ENCODE measurements at places on chromosomes 2 and 18.

DNA sequence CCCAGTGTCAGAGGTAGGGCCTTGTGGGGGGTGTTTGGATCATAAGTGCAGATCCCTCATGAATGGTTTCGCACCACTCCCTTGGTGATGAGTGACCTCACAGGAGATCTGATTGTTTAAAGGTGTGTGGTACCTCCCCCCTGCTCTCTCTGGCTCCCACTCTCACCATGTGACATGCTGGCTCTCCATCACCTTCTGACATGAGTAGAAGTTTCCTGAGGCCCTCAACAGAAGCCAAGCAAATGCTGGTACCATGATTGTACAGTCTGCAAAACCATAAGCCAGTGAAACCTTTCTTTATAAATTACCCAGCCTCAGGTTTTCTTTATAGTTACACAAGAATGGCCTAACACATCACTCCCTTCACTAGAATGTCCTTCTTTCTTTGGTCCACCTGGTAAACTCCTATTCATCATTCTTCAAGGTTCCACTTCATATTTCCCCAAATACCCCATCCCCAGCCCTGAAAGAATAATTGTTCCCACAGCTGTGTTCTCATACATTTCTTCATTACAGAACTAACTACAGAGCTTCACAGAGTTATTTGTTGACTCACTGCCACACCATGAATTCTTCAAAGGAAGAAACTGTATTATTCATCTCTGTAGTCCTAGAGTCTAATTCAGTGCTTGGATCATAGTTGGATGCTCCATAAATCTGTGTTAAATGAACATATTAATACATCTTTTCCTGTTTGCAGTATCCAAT lies 81.2 kb upstream of the STK17B start:
- no peak for DNase-seq

- no peak for DNase-seq
These were observed 92.9 kb downstream of the NEDD4L start for GRCh38 chr18:58136879-58137278.

DNA sequence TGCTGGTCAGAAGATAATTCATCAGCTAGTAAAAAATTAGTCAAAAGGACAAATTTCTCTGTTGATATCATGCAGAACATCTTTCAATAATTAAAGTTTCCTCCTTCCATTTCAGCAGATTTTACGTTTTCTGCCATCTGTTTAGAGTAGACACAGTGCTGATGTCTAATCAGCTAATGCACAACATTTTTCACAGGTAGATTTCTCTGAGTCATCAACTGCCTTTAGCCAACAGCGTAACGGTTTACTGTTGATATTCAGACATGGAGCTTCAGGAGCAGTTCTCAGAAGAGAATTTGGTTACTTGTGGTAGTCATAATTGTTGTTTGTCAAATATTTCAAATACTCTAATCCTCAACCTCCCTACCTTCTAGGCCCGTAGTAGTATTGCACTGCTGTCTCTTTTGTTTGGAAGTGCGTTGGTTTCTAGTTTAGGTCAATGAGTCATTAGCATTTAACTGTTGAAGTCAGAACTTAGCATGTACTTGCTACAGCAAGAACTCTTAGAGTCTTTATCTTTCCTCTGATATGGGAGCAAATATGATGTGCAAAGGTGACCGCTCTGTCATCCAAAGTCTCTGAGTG lies 86.8 kb upstream of the TFPI start:
- DNase-seq = no peak

DNA sequence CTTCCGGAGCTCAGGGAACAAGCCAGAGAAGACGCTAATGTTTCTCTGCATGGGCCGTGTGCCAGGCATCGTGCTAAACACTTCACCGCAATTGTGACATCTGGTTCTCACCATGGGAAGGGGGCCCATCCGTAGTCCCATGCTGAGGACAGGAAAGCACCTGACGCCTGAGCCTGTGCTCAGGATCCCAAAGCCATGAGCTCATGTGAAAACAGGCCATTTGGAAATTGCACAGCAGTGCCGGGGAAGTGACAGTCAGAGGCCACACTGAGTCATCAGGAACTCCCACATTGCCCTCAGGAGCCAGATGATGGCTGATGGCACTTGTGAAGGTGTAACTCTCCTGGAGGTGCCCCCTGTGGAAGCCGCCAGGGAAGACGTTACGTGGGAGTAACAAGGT lies 141.0 kb downstream of the INHBB start:
- no peak for DNase-seq

GRCh38 chr2:45930396-45930792 lies 278.9 kb downstream of the PRKCE start:
- no peak for DNase-seq

DNA sequence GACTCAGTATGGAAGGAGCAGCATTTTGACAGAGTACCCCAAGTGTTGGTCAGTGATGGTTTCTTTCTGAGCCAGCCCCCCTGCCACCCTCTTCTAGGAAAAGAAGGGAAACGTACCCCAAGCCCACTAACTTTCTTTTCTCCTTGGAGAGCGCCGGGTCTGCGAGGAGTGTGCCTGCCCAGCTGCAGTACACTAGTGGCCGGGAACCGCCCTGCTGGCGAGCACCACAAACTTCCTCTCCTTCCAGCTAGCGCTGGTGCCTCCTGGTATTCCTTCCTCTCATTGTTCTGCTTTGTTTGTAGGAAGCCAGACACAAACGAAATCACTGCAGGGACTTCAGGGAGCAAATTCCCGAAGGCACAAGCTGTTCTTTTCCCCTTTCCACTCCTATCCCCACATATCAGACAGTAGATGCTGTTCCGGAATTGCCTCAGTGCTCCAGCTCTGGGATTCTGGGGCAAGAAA lies 1.8 kb downstream of the CCDC85A start:
- no peak for DNase-seq

GRCh38 chr2:216344950-216345300 lies 27.4 kb downstream of the MARCHF4 start:
- no peak for DNase-seq

DNA sequence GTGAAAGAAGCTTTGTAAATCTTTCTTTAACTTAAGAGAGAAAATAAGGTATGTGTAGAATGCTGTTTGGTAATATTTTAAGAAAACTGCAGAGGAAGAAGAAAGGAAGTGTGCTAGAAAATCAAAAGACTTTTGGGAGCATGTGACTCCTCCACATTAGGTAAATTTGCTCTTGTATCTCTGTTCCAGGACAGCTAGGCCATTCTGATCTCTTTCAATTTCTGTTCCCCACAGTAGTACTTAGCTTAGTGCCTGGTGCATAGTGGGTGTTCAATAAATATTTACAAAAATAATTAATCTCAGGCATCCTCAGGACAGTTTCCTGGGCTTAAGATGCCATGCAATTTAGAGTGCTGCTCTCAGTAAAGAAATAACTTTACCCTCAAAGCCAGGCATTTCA lies 105.0 kb downstream of the GPD2 start:
- DNase-seq = no peak

GRCh38 chr2:45533771-45534170 lies 77.3 kb downstream of the SRBD1 start:
- DNase-seq = no peak

GRCh38 chr2:2694746-2695145 lies 363.7 kb upstream of the MYT1L start:
- no peak for DNase-seq
